ENCODE measurements at places on chromosomes 1 and 21. TPM values are rescaled to one million over a fixed set of nuclear protein-coding genes. Genes with fewer than 3 reads are reported as not detected.

GRCh38 chr1:228430243-228430642 is 13.6 kb upstream of the TRIM17 start:
- no peaks in the 10 kb centered on the region for H3K36me3 ChIP-seq
- no peak overlapping the region for H3K27ac ChIP-seq
- H3K4me3 ChIP-seq: no peak overlapping the region
- DNase-seq: no peak

DNA sequence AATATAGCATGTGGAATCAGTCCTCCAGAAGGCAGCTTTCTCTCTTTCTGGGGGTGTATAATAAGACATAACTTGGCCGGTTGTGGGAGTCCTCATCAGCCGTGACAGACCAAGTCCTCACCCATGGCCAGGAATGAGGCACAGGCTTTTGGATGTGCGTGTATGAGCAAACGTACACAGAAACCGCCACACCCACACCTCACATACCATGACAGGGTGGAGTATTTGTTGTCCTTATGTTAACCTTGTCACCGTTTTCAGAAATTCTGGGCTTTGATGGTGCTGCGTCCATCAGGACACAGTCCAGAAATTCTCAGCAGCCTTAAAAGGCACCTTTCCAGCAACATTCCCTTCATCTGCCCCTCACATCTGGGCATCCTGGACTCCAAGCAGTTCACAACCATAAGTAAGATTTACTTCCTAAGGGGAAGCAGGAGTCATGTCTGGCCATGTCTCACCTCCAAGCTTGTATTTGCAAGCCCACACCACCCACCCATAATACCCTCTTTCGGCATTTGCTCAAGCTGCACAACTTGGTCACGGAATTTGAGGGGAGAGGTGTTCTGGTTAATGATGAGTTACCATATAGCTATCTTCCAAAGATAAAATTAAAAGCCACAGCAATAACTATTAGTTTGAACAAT is 12.4 kb downstream of the C1orf116 start:
- peaks cover 13% of the 10 kb centered on the region for H3K4me1 ChIP-seq
- H3K36me3 ChIP-seq: no peaks in the 10 kb centered on the region
- no peak overlapping the region for H3K4me3 ChIP-seq
- H3K27ac ChIP-seq: no peak overlapping the region

- no peak overlapping the region for H3K4me3 ChIP-seq
- H3K36me3 ChIP-seq: no peaks in the 10 kb centered on the region
- H3K4me1 ChIP-seq: no peaks in the 10 kb centered on the region
- no peak overlapping the region for H3K27ac ChIP-seq
Observed at GRCh38 chr21:42321845-42322244, 6.6 kb upstream of the TFF3 start.

Gene SPRR1A
- total RNA-seq: not detected

Gene SYCP1
- not detected for total RNA-seq
